ENCODE measurements at places on chromosomes 3 and 15. TPM values are rescaled to one million over a fixed set of nuclear protein-coding genes. Genes with fewer than 3 reads are reported as not detected.

GRCh38 chr3:18988614-18989229 is 159.6 kb upstream of the KCNH8 start:
- no peaks in the 10 kb centered on the region for H3K27me3 ChIP-seq
- peak; percentile 29 for DNase-seq
- H3K4me1 ChIP-seq: peaks cover 36% of the 10 kb centered on the region
- H3K4me3 ChIP-seq: peak overlapping the region; percentile 95

DNA sequence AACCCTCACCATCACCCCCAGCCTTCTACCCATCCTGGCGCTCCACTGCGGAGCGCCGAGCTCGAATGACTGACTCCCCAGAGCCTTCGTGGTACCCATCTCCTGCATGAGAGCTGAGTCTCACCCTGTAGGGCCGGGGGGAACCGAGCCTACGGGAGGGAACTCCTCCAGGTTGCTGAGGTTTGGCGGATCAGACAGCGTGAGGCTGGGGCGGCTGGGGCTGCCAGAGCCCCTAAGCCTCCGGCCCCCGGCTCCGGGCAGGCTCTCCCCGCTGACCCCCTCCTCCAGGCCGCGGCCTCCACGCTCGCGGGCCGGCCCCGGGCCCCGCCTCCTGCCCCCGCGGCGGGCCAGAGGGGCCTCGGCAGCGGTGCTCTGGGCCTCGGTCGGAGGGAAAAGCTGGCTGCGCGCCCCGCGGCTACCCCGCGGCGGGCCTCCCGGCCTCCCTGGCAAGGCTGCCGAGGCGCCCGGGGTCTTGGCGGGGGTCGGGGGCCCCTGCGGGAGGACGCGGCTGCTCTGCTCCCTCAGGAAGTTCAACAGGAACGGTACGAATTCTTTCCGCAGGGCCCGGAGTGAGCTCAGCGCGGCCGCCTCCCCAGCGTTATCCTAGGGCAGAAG is 643 bp downstream of the CDAN1 start:
- no peaks in the 10 kb centered on the region for H3K27me3 ChIP-seq
- H3K27ac ChIP-seq: no peak overlapping the region
- peak overlapping the region; percentile 76 for H3K4me3 ChIP-seq
- H3K4me1 ChIP-seq: peaks cover 22% of the 10 kb centered on the region
- DNase-seq: peak; percentile 51
- H3K36me3 ChIP-seq: peaks cover 3% of the 10 kb centered on the region

DNA sequence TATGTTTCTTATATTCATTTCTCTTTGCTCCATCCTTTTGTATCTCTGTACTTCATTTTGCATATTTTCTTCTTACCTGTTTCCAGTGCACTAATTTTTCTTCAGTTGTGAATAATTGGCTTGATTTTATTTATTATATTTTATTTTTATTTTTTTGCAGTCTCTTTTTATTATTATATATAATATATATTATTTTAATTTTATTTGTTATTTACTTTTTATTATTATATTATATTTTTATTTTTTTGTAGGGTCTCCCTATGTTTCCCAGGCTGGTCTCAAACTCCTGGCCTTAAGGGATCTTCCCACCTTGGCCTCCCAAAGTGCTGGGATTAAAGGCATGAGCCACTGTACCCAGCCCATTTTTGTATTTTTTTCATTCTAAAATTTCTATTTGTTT is 213.1 kb upstream of the TSC22D2 start:
- no peak overlapping the region for H3K27ac ChIP-seq
- no peaks in the 10 kb centered on the region for H3K36me3 ChIP-seq
- peaks cover 27% of the 10 kb centered on the region for H3K27me3 ChIP-seq

DNA sequence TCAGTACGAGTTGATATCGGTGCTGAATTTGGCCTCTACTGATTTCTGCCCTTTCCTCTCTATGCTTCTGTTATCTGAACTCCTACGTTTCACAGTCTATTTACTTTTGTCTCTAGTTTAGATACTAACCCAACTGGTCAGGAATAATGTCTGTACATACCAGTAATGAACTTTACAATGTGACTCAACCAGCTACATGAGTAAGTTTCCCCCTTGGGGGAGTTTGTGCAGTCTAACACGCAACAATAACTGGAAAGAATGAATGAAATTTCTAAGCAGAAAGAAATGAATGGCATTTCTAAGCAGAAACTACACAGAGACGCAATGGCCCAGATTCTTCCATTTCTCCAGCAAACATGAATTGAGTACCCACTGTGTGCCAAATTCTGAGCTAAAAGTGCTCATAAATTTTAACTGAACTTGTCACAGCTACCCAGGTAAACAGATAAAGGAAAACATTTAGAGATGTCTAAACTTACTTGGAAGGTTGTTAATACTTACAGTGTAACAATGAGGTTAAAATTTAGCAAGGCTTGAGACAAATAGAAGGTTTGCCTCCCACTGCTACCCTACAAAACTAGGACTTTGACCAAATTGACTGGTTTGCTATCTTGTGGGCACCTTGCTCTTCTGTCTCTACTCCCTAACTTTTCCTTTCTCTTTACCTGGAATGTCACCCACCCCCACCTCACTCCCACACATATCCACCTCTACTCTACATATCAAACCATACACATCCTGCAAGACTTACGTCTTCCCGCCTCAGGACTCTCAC is 11.6 kb downstream of the UPK1B start:
- H3K36me3 ChIP-seq: no peaks in the 10 kb centered on the region
- H3K4me3 ChIP-seq: peak overlapping the region; percentile 42
- no peak for DNase-seq
- H3K4me1 ChIP-seq: peaks cover 15% of the 10 kb centered on the region

Gene CEP19
- total RNA-seq: 5.9 TPM
